ENCODE measurements at places on chromosomes 4 and X.

GRCh38 chr4:60913002-60913401 lies 287.1 kb upstream of the ADGRL3 start:
- peak; percentile 13 for DNase-seq

- DNase-seq, result peak; percentile 2
Observed at GRCh38 chr4:75345423-75345822, 168.8 kb downstream of the RCHY1 start.

DNA sequence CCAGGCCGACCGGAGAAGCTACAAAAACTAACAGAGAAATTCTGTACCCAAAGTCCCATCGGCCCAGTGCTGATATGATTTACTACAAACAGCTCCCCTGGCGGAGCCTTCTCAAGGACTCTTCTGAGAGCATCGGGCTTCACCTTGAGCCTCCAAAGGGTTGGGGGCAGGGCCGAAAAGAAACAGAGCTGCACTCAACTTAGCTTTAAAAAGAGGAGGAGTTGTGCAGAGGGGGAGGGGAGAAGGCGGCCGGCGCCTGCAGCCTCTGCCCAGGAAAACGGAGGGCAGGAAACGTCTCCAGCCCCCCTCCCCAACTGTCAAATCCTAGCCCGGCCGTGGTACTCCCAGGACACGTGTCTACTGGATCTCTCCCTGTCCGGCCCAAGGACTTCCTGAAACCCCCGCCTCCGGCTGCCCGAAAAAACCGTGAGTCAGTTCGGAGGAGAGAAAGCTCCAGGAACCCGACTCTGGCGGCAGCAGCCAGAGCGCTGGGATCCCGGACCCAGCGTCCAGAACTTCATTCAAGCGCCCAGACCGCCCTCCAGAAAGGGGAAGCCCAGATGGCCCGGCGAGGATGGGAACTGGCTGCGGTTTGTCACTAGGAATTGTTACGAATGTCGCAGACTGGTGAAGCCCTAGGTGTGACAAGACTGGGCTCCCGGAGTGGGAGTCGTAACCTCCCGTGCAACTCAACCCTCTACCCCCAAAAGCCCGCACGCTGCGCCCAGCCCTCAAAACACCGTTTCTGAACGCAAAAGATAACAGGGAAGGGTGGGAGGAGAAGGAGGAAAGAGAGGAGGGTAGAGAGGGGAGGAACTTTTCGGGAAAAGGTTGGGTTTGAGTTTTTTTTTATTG lies 973 bp downstream of the ADAMTS3 start:
- DNase-seq, result peak; percentile 85

DNA sequence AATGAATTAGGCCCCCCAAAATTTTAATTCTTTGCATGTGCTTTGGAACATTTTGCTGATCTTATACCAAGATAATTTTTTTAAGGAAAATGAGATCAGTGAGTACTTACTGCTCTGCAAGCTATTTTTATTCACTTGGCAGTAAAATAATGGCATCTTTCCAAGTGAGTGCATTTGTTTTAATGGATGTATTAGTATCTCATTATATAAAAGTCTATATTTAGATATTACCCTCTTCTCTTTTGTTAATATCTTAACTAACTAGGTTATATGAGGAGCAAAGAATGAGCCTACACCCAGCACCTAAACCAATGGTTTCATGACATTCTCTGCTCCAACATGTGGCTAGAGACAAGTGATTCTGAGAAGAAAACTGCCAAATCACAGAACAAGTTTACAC lies 21.1 kb upstream of the ARAF start:
- DNase-seq, result no peak

- DNase-seq, result no peak
Observed at GRCh38 chr4:46958742-46959488, 34.5 kb downstream of the GABRA4 start.

DNA sequence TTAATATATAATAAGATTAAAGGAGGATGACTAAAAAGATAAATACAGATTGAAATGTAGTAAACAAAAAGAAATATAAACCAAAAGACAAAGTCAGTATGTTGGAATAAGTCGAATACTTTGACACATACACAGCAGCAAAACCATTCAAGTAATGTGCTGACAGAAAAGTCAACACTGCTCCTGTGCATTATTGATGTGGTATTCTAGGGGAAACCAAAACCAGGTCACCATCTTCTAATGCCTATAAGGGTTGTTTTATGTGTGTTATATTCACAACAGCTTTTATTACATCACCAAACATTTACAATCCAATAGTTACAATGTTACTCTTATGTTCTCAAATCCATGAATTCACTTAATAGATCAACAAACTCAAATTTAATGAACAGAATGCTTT lies 111.8 kb upstream of the DKK2 start:
- no peak for DNase-seq

GRCh38 chrX:110044346-110045249 lies 41.7 kb downstream of the TMEM164 start:
- no peak for DNase-seq

DNA sequence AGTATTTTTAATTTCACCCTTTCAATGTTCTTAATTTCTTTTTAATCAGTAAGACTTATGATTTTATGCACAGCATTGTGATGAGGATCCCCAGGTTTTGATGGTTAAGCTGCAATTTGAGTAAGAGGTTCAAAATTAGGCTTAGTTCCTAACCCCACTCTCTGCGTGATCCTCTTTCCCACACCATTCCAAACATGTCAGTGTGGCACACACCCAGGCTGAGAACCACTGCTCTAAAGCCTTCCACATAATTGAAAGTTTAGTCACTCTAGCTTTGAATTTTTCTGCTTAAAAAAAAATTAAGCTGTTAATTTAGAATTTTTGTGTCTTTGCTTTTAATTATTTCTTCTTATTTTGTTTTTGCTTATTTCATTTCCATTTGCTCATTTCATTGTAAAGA lies 68.8 kb upstream of the SLC7A11 start:
- DNase-seq, result peak; percentile 76

- peak; percentile 97 for DNase-seq
Observed at GRCh38 chr4:109072595-109072994, 229.9 kb downstream of the COL25A1 start.

DNA sequence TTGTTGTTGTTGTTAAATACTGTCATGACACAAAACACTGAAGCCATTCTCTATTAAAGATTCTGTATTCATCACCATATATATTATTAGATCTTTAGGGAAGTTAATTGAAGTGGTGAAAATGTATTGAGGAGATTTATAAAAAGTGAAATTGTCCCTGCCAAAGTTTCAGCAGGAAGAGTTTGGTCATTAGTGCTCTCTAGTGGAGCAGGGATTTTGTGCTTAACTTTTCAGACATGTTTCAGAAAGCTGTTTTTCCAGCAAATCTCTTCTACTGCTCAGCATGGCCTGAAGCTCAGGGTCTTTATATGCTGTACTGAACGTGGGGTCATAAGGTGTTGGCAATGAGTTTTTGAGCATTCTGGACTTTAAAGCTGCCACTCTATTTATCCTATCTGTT lies 36.7 kb upstream of the CXXC4 start:
- no peak for DNase-seq
